Activated CD8-positive, alpha-beta memory T cell treated with anti-CD3 and anti-CD28 coated beads for 4 hours (primary cell): ENCODE measurements at places on chromosomes 16 and 17.
A peak's percentile ranks its signal among the peaks of the same experiment; 100 is the strongest.

- DNase-seq = no peak
Observed at GRCh38 chr16:66099306-66099705, 267.2 kb upstream of the CDH5 start.

GRCh38 chr17:43719578-43719977 lies 39.0 kb downstream of the SOST start:
- no peak for DNase-seq

DNA sequence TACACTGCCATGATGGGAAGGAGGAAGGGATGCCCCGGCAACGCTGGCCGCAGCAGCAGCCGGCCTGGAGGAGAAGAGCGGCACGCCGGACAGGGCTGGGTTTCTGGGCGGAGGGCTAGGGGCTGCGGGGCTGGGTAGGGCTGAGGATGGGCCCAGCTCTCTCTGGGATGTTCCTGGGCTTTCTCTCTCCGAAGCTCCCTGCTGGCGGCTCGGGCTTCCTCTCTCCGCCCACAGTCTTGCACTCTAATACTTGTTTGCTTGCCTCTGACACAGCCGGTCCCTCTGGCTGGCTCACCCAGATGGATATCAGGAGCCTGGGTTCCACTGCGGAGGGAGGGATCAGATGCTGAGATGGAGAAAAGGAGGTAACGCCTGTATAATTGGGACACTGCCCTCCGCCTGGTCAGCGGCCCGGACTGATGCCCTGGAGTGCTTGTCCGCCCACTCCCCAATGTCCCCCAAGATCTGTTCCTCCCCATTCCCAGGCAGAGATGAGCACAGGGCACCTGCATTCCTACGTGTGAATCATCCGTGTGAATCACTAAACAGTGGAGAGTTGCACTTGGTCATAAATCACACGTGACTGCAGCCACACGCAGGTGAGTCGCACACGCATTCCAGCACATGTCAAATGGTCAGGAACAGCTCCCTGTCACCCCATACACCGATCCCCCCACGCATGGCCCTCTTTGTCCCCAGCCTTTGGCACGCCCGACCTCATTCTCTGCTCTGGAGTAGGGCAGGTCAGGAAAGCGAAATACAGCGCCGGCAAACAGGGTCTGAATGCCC lies at the start of gene ALOXE3:
Gene ALOXE3, minus strand, starts transcription at position 535 of the 789 bp plus-strand sequence. Its CDS starts 524 bp downstream, at position 11.
- no peak for DNase-seq

GRCh38 chr16:80466024-80466987 lies 74.5 kb upstream of the DYNLRB2 start:
- peak; percentile 1 for DNase-seq

- no peak for DNase-seq
Observed at GRCh38 chr16:25222959-25223358, 6.2 kb downstream of the AQP8 start.
